ENCODE measurements at places on chromosomes 4 and X. TPM values are rescaled to one million over a fixed set of nuclear protein-coding genes. Genes with fewer than 3 reads are reported as not detected.

Gene NAP1L3
- 88.5 TPM for total RNA-seq

Gene MAGEA2
- not detected for total RNA-seq

Gene PFKFB1
- 0.74 TPM for total RNA-seq

Gene PABPC1L2A
- total RNA-seq: not detected

Gene CTAG1B
- total RNA-seq: not detected

Gene IL3RA
- not detected for total RNA-seq

Gene NOX1
- total RNA-seq: not detected

DNA sequence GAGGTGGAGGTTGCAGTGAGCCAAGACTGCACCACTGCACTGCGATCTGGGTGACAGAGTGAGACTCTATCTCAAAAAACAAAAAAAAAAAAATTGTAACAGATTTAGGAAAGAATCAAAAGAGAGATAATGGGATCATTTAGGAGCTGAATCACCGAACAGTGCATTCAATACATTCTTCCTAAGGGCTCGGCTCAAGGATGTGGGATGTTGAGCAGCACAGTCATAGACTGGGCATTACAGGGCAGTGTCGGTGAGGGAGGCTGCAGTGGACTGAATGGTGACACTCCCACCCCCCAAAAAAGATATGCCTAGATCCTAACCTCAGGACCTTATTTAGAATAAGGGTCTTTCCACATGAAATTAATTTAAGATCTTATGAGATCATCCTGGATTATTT, 70.0 kb downstream of the EVC2 start:
- no peak for DNase-seq

GRCh38 chrX:110450050-110450449, 91.4 kb downstream of the RTL9 start:
- DNase-seq: peak; percentile 86

DNA sequence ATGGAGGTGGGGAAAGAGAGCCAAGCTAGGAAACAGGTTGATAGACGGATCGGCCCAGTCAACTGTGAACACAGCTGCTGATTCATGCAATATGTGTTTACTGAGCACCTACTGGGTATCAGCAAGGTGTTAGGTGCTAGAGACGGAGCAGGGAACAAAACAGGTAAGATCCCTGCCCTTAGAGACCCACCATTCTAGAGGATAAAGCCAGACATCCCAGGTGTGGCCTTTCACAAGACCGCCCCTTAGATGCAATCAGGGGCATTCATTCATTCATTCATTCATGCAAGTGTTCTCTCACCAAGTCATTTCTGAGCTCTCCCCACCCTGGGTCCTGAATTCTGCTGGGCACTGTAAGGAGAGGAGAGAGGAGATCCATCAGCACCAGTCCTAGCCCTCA, 20.2 kb upstream of the MTM1 start:
- DNase-seq: no peak

DNA sequence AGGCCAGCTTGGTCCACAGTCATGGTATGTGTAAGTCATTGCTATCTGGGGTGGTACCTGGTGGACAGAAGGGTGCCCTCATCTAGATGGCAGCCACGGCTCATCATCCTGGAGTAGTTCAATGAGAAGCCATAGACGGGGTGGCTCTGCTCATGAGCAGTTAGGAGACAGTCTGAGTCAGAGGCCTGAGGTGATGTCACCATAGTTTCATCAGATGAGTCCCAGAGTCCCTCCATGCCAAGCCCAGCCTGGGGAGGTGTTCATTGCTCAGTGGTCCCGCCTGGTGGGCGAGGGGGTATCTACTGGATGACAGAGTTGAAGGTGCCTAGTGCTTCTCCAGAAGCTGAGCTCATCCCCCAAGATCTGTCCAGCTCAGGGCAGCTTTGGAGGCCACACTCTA, 49.8 kb downstream of the DLG3 start:
- DNase-seq: no peak

DNA sequence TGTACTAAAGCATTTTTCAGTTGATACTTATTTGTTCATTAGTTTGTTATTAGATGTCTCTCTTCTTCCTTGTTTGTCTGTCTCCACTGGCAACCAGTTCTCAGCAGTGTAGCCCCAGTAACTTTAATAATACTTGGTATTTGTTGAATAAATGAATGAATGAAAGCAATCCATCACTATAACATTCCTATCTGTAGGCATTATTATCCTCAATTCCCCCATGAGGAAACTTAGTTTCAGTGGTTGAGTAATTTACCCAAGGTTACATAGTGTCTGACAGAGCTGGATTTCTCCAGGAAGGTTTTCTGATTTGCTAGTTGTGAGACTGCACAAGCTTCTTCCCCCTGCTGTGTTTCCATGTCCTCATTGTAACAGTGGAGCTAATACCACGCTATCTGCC, 27.8 kb upstream of the MAOB start:
- DNase-seq: peak; percentile 41

- DNase-seq: no peak
These were observed 28.6 kb downstream of the CDS1 start for GRCh38 chr4:84611531-84611930.

DNA sequence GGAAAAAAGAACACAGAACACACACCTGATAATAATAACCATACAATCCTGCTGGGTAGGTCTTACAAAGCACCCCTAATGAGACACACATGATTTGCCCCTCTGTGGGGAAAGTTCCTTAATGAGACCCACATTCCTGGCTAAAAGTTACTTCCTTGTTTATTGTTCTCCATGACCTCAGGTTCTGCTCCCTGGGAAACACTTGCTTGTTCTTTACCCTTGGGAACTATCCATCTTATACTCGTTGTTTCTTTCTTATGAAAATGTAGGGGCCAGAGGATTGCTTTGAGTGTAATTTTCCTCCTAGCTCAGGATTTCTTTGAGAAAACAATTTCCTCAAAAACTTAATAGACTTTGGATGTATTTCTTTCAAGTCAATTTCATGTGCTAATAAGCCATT, 52.1 kb upstream of the PCDH10 start:
- DNase-seq: peak; percentile 43

DNA sequence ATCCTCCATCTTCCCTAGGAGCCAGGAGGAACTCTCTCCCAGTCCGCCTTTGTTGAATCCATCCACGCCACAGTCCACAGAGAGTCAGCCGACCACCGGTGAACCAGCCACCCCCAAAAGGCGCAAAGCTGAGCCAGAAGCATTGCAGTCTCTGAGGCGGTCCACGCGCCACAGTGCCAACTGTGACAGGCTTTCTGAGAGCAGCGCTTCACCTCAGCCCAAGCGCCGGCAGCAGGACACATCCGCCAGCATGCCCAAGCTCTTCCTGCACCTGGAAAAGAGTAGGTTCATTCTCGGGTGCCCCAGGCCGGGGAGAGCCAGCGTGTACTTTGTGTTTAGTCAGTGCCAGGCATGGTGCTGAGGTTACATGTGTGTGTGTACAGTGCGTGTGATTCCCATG, 7.4 kb downstream of the MSL3 start:
- DNase-seq: no peak

- DNase-seq: no peak
These were observed 54.5 kb upstream of the GABRA2 start for GRCh38 chr4:46444318-46445000.

DNA sequence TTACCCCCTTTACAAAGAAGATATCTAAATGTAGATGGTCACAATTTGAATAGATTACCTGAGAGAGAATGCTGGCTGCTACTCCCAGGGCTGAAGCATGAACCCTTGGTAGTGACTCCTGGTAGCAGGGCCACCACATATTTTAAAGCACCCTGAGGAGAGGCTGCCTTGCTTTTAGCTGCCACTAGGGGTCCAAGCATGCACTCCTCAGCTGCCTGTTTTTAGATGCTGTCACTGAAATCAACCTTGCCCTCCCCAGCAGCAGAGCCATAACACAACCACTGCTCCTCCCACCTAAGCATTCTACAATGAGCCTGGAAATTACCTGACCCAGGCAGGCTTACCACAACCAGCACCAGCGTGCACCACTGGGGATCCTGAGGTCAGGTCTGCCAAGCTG, 850.9 kb downstream of the FAM133A start:
- DNase-seq: no peak

GRCh38 chrX:73758250-73758649, 195.3 kb downstream of the CHIC1 start:
- no peak for DNase-seq

GRCh38 chr4:167767281-167767680, 325.1 kb upstream of the ANXA10 start:
- DNase-seq: no peak

GRCh38 chrX:26557691-26558321, 341.8 kb downstream of the MAGEB5 start:
- DNase-seq: no peak

- no peak for DNase-seq
These were observed 16.9 kb upstream of the LRBA start for GRCh38 chr4:151031831-151032605.

DNA sequence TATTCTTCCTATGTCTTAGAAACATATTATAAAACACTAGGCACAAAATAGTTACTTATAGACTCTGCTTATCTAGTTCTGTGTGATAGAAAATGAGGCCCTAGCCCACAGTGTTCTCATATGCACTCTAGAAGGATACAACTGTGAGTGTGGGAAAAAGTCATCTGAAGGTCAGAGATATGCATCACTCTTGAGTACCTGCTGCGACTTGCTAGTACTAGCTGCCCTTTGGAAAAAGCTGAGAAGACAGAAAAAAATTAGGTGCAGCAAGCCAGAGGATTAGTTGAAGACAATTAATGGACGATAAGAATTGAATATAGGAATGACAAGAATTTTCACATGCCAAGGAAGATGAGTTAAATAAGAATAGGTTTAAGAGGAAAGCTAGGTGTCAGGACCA, 61.3 kb downstream of the MTHFD2L start:
- DNase-seq: no peak

GRCh38 chr4:174538876-174539250, 16.6 kb upstream of the HPGD start:
- DNase-seq: no peak

GRCh38 chrX:10795721-10796120, 175.3 kb upstream of the MID1 start:
- DNase-seq: no peak

- no peak for DNase-seq
These were observed 44.6 kb upstream of the GYPA start for GRCh38 chr4:144185086-144185485.
